Kasumi-1 (cell line): ENCODE measurements at places on chromosomes 11 and 22.

GRCh38 chr11:74347381-74347780 lies 35.9 kb upstream of the P4HA3 start:
- DNase-seq, result no peak

DNA sequence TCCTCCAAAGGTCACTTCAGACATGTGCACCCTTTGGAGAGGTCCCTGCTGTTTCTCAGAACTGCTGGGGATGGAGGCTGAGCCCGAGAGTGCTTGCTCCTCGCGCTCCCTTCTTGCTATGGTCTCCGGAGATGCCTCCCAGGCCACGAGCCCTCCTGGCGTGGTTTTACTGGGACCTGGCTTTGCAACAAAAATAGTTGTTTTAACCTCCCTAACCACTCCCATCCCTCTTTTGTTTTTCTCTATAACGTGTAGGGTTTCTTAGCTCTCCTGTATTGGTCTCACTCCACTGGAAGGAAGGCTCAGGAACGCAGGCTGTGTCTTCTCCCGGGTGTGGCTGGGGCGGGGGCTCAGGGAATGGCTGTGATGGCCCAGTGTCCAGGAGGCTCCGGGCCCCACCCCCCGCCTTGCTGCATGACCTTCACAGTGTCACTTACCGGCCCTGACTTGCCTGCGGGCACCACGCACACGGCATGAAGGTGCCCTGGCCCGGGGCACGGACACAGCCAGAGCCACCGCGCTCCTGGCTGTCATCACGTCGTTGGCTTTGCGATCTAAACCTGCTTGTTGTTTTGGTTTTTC lies 5.6 kb downstream of the PTDSS2 start:
- no peak for DNase-seq

GRCh38 chr11:19576054-19576453 lies 136.6 kb upstream of the NAV2 start:
- no peak for DNase-seq

- DNase-seq, result no peak
Measured at GRCh38 chr22:48748113-48748859, 1079.4 kb downstream of the BRD1 start.

- DNase-seq, result no peak
Measured at GRCh38 chr11:65714433-65714832, 2.4 kb downstream of the KAT5 start.

GRCh38 chr11:62030071-62030684 lies 62.7 kb upstream of the FTH1 start:
- no peak for DNase-seq
